ENCODE measurements at places on chromosomes 16 and 17.
A peak's percentile ranks its signal among the peaks of the same experiment; 100 is the strongest.

DNA sequence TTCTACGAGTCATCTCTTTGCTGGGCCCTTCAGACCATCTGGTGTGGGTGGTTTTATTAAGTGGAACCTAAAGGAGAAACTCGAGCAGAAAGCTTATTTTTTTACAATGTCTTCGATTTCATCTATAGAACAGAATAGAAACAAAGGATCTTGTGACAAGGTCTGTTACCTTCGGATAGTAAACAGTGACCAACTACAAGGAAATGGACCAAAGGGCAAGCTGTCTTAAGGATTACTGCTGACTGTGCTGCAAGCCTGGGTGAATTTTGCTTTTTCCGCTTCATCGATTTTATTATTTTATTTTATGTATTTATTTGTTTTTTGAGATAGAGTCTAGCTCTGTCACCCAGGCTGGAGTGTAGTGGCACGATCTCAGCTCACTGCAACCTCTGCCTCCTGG, 348.9 kb upstream of the ERCC4 start:
- DNase-seq, result no peak

- peak; percentile 58 for DNase-seq
Measured at GRCh38 chr17:8941980-8942622, 23.4 kb downstream of the PIK3R5 start.

- no peak for DNase-seq
Measured at GRCh38 chr17:39236450-39236927, 10.7 kb upstream of the STAC2 start.

DNA sequence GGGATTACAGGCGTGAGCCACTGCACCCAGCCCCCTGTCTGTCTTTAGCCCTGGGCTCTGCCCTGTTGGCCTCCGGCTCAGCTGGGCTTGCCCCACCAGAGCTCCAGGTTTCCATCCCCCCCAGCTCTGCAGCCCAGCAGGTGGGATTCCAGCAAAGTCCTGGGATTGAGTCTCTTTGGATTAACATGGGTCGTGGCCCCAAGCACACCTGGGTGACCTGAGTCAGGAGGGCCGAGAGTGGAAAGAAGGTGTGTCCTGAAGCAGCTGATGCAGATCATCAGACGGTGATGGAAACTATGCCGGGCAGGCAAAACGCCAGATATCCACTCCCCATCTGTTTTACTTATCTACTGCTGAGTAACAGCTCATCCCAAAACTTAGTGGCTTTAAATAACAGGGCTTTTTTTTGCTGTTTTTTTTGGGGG, 72.5 kb downstream of the KNOP1 start:
- no peak for DNase-seq

DNA sequence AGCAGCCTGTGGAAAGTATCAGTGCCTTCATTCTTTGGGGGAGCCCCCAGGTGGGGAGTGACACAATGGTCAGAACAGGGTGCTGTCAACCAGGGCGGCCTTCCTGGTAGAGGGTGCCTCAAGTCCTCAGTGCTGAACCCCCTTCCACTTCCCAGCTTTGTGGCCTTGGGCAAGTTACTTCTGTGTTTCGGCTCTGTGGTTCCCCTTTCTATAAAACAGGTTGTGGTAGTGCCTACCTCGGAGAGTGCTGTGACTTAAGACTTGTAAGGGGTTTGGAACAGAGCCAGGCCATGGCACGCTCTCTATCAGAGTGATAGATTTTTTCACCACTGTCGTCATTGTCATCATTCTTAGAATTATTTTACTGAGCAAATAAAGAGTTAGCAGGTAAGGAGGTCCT, 141.1 kb downstream of the CCDC182 start:
- peak; percentile 86 for DNase-seq

DNA sequence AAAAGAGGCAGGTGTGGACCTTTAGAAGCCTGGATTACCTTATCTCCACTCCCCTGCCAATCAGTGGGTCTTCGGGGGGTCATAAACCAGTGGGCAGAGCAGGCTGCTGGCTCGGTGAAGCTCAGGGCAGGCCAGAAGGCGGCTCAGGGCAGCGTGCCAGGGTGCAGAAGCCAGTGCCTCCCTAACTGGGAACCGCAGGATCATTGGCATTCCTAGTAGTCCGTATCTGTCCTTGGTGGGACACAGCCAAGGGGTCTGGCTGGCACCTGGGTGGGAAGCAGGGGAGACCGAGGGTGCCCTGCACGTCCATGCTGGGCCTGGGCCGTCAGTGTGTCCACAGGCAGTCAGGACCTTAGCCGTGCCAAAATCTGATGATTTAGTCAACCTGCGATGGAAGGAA, 76.8 kb downstream of the SEC14L1 start:
- DNase-seq, result no peak

DNA sequence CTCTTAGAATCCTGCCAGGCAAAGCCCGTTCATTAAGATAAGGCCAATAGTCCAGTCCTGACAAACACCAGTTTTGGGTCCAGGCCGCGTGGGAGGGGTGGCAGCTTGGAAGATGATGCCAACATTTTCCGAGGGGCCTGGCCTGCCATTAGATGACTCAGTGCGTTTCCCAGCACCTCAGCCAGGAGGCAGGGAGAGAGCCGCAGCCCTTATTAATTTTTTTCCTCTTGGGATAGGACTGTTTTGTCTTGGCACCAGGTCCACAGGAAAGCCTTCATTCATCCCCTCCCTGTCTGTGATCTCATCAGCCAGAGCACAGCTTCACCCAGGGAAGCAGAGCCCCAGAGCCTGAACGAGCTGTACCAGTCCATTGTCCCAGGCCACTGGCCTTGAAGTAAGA, 4.7 kb upstream of the NDEL1 start:
- DNase-seq, result no peak

- DNase-seq, result no peak
Measured at GRCh38 chr17:50817838-50818237, 17.5 kb upstream of the WFIKKN2 start.

DNA sequence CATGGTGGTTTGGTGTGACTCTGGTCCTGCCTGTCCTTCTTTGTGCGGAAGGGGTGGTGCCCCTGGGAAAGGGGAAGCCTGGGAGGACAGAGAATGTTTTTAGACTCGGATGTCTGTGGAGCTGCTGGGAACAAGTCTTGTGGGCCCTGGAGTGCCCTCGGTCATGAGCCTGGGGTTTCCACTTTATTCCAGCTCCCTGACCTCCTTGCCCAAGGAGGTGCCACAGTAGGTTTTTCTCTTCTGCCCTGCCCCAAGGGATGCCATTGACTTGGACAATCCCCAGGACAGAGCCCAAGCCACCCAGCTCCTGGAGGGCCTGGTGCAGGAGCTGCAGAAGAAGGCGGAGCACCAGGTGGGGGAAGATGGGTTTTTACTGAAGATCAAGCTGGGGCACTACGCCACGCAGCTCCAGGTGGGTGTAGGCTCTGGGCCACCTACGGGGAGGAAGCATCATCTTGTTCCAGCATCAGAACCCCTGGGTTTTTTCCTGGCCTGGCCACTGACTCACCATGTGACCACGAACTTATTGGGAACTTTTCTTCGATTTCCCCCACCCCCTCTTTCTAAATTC, 1.4 kb downstream of the STAT5A start:
- peak; percentile 38 for DNase-seq

- no peak for DNase-seq
Measured at GRCh38 chr16:30997725-30998711, 12.4 kb downstream of the STX1B start.

DNA sequence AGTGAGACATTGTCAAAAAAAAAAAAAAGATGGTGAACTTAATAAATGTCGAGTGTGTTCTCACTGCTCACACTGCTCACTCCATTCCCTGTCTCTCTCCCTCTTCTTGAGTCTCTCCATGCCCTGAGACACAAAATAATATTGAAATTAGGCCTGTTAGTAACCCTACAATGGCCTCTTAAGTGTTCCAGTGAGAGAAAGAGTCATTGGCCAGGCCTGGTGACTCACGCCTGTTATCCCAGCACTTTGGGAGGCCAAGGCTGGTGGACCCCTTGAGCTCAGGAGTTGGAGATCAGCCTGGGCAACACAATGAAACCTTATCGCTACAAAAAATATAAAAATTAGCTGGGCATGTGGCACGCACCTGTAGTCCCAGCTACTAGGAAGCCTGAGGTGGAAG, 16.2 kb upstream of the CSF3 start:
- no peak for DNase-seq

- DNase-seq, result no peak
Measured at GRCh38 chr16:77790009-77790372, 1.6 kb downstream of the VAT1L start.

GRCh38 chr17:58002973-58003372, 4.1 kb downstream of the SRSF1 start:
- DNase-seq, result no peak

DNA sequence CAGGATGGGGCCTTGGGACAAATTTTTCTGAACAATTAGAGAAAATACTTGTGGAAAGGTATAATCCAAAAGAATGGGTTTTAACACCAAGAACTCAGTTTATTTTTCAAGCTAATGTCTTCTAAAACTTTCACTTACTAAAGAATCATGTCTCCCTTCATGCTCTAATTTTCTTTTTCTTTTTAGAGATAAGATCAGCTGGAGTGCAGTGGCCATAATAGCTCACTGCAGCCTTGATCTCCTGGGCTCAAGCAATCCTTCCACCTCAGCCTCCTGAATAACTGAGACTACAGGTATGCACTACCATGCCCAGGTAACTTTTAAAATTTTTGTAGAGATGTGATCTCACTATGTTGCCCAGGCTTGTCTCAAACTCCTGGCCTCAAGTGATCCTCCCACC, 5.5 kb downstream of the OR4D1 start:
- no peak for DNase-seq

DNA sequence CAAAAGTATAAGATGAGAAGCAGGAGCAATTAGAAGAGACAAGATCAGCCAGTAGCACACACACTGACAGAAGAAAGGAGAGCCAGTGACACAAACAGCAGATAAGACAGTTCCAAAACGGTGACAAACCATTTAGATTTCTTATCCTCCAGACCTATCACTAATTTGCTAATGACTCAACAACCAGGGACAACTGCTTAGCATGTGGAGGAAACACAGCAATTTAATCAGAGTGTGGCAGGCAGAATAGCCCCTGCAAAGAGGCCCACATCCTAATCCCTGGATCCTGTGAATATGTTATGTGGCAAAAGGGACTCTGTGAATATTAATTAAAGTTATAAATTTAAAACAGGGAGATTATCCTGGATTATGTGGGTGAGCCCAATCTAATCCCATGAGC, 81.1 kb downstream of the CACNG1 start:
- DNase-seq, result no peak

DNA sequence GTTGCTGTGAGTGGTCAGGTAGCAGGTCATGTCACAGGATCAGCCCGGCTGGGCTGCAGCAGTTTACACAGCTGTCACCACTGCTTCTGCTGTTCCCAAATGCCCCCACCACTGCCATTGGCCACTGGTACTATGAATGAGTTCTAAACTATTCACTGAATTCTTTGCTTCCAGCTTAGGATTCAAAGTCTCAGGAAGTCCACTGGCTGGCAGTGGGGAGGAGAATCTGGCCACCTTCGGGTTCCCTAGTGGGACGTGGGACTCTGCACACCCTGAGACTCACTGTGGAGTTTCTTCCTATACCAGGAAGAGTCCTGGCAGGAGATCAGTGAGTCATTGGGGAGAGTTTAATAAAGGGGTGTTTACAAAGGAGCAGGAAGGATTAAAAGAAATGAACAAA, 6.9 kb downstream of the MT1X start:
- DNase-seq, result no peak

DNA sequence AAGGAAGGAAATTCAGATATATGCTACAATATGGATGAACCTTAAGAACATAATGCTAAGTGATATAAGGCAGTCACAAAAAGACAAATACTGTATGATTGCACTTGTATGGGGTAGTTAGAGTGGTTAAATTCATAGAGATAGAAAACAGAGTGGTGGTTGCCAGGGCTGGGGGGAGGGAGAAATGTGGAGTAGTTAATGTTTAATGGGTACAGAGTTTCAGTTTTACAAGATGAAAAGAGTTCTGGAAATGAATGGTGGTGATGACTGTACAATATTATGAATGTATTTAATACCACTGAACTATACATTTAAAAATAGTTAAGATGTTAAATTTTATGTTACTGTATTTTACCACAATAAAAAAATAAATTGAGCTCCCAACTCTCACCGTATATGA, 157.9 kb downstream of the TOX3 start:
- DNase-seq, result no peak

DNA sequence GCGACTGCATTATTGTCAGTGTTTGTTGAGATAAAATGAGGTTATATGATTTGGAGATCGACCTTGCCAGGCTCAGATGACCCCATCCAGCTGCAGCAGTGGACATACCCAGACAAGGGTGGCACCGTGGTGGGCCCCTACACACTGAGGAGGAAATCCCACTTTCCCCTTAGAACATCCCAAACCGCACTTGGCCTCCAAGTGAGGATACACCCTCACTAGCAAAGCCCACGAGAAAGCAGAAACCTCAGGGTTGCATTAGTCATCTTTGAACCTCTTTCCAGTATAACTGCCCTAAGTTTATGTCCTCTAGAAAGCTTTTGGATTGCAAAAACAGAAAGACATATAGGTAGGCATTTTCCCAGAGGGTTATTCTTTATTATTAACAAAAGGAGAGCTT, 101.5 kb downstream of the CLEC16A start:
- no peak for DNase-seq

- DNase-seq, result no peak
Measured at GRCh38 chr17:38663125-38663751, 11.5 kb downstream of the EPOP start.

DNA sequence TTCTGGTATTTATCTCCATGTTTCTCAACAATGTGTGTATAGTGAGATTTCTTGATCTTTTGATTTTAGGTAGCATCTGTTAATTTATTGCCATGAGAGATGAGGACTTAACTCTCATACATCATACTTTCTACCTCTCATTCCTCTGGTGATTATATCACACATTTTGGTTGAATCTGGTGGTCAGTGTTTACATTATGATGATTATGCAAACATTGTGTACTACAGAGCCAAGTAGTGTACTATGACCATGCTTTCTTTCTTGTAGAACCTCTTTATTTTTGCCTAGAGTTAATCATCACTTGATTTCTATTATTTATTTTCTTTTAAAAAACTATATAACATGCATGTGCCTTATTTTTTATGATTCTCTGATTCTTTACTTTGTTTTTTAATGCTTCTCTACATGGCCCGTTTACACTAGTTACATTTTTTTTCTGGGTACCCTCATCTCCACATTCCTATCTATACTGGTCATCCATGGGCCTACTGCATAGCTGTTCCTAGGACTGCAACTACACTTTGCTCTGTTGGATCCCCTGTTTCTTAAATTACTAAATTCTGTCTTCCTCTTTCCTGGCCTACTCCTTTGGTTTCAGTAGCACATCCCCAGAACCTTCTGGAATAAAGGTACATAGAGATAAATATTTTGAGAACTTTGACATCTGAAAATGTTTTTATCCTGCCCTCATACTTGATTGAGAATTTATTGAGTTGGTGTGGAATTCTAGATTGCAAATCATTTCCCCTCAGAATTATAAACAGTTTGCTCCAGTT, 63.0 kb upstream of the LRRC37A3 start:
- no peak for DNase-seq

GRCh38 chr16:1929578-1930337, 11.5 kb upstream of the HS3ST6 start:
- peak; percentile 89 for DNase-seq
